AG09319 (cell line): ENCODE measurements at places on chromosomes 5 and 9.
A peak's percentile ranks its signal among the peaks of the same experiment; 100 is the strongest.

- no peak for DNase-seq
Observed at GRCh38 chr9:2276296-2276695, 261.1 kb downstream of the SMARCA2 start.

DNA sequence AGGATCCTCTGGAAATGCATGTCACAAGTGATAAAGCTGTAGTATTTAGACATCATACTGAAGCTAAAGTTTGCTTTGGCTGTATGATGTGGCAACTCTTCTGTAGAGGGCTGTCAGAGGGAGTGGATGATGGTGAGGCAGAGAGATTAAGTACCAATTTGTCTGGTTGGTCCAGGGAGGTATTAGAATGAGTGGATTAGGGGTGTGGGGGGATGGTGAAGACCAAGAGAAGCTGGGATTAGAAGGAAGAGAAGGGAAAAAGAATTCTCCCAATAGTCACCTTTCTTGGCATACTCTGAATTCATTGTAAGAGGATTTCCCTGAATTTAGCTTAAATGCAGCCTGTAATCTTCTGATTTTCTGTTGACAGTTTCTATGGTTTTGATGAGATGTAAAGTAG is 3.6 kb downstream of the PCDHAC2 start:
- no peak for DNase-seq

DNA sequence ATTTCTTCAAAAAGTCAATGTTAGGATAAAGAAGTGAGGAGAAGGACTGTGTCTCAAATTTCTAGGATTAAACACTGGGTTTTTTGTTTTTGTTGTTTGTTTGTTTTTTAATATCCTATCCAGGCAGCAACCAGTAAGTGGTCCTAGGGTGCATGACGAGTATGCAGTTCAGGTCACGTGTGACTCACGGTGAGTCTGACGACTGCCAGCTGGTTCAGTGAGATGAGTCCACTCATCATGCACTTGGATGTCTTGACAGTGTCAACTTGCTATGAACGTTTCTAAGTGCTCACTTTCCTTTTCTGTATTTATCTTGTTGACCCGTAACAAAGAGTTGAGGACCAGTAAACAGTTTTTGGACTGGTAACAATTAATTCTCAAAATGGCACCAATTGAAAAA is 32.7 kb downstream of the ATG10 start:
- DNase-seq = no peak

- DNase-seq = no peak
Observed at GRCh38 chr9:134438195-134438788, 112.0 kb downstream of the RXRA start.

DNA sequence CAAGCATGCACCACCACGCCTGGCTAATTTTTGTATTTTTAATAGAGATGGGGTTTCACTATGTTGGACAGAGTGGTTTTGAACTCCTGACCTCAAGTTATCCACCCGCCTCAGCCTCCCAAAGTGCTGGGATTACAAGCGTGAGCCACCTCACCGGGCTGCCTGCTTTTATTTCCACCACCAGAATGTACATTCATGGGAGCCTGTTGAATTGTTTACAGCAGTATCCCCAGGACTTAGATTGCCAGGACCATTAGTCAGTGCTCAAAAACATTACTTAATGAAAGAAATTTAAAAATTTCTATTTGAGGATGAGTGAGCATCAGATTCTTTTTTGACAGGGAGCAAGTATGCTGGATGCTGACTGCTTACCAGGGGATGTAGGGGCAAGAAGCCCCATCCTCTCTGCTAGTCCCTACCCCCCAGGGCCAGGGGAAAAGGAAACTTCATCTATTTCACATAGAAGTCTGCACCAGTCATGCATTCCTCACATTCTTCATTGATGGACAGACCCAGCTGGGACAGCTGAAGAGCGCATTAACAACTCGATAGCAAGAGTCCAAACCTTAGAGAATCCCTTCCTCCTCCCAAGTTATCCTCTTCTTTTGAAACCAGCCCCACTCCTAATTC is 10.3 kb upstream of the RGMB start:
- DNase-seq = no peak

DNA sequence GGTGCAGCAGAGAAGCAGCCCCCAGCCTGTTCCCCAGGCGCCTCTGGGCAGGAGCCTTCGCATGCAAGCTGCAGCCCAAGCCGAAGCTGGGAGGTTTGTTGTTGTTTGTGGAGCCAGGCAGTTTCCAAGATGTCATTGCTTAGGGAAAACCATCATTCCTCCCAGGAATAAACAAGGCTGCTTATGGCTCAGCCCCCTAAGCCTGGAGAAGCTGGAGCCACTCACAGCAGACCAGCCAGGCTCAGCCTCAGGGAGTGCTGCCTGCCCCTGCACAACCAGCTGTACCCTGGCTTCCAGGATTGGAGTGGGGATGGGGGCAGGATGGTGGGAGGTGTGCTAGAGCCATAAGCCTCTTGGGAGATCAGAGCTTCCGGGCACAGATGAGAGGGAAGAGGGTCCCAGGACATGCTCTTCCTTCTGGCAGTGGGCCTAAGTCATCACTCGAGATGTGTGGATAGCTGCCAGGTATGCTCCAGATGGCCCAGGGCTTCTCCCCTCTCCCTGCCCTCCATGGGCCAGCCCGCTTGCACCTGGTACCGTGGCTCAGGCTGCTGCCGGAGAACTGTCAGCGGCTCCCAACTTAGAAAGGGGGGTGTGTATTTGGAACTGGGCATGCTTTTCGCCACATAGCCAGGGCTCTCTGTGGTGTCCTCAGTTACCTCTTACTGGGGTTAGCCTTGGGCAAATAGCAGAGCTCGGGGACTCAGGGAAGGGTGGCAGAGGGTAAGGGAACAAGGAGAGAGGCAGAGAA is 105.2 kb downstream of the RGS3 start:
- no peak for DNase-seq

GRCh38 chr5:158910782-158911692 is 188.7 kb downstream of the EBF1 start:
- DNase-seq = no peak

- no peak for DNase-seq
Observed at GRCh38 chr9:126915846-126916543, 1.4 kb downstream of the RALGPS1 start.

GRCh38 chr5:53071738-53072137 is 37.8 kb downstream of the MOCS2 start:
- DNase-seq = peak; percentile 74

DNA sequence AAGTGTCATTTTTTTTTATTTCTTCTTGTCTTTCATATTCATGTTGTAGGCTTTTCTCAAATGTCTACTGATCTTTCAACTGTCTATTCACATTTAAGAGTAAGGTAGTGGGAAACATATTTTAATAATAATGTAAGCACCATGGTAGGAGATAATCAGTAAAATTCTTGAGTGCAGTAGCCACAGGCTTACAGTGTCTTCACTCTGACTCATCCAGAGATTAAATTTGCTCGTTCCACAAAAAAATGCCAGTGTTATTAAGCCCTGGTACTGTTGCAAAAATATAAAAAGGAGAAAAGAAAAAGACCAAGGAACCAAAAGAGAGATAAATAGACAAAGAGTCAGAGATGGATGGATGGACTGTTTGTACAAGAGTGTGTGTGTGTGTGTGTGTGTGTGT is 43.0 kb downstream of the PARP8 start:
- no peak for DNase-seq

GRCh38 chr5:81180780-81181460 is 52.2 kb upstream of the CKMT2 start:
- no peak for DNase-seq

- DNase-seq = no peak
Observed at GRCh38 chr5:65721050-65721719, 724 bp downstream of the SGTB start.

DNA sequence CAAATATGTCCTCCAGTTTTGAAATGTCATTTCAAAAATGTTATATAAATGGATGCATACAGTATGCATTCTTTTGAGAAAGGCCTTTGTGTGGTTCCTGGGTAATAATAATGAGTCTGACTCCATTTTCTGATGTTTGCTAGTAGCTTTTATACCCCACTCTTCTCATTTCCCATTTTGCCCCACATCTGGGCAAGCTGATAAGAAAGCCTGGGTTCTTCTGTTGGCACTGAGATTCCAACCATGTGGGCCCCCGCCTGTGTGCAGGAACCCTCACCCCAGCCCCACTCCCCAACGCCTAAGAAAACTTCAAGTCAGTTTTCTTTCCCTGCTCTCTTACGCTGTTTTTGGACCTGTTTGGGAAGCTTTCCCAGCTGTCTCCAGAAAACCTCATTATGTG is 89.4 kb downstream of the SNX18 start:
- DNase-seq = no peak
